ENCODE measurements at places on chromosomes 11 and 22.
A peak's percentile ranks its signal among the peaks of the same experiment; 100 is the strongest.

- DNase-seq = no peak
Observed at GRCh38 chr11:128530118-128531074, 57.0 kb downstream of the ETS1 start.

- no peak for DNase-seq
Observed at GRCh38 chr11:95299078-95299679, 68.2 kb upstream of the SESN3 start.

- no peak for DNase-seq
Observed at GRCh38 chr11:39641751-39642150, 1817.7 kb downstream of the LRRC4C start.

DNA sequence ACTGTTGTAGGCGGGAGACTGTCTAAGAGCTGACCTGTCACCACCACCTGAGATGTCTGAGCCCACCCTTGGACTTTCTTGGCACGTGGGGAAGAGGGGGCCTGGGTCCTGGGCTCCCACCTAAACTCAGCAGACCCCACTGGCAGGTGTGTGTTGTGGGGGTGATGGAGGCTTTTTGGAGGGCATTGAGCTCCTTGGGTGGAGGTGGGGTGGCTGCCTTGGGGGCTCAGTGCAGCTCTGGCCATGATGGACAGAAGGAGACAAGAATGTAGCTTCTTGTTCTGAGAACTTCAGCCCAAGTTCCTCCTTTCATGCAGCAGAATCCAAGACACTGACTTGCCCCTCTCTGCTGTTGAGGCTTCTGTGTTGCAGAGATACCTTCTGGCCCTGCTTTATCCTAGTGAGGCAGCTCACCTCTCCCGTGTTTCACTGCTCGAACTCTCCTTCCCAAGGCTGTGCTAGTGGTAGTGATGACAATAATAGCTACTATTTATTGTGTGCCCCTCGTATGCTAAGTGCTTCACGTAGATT lies 116.6 kb upstream of the OR4B1 start:
- no peak for DNase-seq

DNA sequence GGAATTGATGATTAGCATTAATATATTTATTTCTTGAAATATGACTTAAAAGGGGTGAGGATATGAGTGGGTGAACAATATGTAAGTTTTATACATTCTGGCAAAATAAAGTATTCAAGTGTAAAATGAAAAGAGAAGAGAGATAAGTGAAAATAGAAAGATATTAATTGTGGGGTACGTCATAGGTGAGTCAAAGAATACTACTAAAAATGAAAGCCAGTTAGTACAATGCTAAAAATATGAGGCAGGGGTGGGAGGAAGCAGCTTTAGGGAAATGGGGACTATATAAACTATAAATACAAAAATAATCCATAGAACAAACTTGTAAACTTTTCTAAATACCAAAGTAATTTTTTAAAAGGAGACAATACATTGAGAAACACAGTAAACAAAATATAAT lies 661.4 kb downstream of the CNTN5 start:
- DNase-seq = no peak

GRCh38 chr22:49238181-49239141 lies 589.2 kb downstream of the BRD1 start:
- DNase-seq = no peak

DNA sequence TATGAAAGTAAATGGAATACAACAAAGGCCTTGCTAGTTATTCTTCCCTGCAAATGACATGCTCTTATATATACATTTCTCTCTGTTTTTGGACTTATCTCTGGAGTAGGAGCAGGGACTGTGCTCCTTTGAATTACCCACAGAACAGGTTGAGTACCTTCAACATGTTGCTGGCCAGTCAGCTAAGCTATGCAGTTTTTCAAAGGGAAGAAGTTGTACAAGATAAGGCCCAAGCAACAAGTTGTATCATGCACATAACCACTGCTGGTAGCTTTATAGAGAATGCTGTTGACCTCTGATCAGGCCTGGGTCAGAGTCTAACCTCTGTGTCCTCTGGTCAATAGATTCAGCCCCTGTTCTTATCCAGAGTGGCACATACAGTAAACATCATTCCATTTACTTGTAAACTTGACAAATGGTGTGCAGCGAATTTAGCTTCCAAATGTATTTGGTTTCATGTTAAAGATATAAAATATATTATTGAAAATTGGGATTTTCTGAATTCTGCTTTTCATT lies 99.6 kb downstream of the C11orf87 start:
- no peak for DNase-seq

- no peak for DNase-seq
Observed at GRCh38 chr22:33219648-33220384, 161.6 kb upstream of the SYN3 start.

- no peak for DNase-seq
Observed at GRCh38 chr11:14350215-14350614, 8.8 kb downstream of the RRAS2 start.

- peak; percentile 7 for DNase-seq
Observed at GRCh38 chr11:128776069-128776423, 82.2 kb downstream of the FLI1 start.

DNA sequence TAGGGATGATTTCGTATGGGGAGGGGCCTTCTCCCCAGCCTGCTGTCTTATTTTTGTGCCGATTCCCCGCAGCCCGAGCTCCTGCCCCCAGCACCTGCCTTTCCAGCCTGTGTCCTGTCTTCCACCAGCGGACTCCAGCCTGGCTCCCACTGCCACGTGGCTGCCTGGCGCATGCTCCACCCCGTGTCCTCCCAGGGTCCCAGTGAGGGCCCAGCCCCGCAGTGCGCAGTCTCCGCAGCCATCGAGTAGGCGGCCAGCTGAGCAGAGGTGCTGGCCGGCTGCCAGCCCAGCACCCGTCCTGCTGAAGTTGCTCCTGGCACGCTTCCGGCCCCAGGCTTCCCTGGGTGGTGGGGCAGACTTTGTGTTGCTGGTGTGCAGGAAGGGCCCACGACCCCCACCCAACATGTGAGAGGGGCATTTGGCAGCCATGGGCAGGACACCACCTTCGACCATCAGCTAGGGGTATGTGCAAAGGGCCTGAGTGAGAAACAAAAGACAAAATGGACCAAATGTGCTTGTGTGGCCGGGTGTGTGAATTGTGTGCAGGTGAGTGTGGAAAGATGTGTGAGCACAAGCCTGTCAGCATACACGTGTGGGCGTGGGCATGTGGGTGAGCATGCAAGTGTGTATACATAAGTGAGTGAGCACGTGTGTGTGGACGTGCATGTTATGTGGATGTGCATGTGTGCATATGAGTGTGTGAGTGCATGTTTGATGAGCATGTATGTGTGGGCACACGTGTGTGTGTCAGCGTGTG lies 55.9 kb downstream of the RTN4R start:
- DNase-seq = no peak

DNA sequence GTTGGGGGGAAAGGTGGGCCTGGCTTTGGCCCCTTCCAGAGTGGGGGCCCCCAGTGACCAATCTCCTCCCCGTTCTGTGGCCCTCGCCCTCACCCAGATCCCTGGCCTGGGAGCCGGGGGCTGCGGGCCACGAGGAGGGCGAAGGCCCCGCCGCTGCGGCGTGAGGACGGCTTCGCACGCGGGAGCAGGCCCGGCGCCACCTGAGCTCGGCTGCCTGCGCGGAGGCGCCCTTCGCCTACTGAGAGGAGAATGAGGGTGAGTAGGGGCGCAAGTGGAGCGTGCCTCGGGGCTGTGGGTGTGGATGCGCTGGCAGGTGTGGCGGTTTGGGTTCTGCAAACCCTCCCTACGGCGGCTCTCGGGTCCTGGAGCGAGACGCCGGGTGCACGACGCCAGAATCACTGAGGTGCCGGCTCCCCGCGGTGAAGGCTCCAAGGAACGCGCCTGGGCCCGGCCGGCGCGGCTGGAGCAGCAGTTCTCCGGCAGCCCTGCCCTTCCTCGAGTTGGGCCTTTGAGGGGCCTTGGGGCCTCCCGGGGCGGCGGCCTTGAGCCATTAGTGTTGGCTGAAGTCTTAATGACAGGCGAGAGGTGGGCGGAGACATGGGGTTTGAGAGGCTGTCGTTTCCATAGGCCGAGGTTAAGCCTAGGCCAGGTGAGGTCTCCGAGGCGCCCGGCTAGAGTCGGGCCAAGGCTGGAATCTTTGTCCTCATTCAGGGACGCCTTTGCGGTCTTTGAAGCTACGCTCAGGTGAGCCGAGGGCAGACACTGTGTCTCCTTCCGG lies 65.3 kb downstream of the CTTN start:
- no peak for DNase-seq

- no peak for DNase-seq
Observed at GRCh38 chr11:43997022-43997660, 50.6 kb upstream of the ACCSL start.

- no peak for DNase-seq
Observed at GRCh38 chr11:124085997-124086846, 29.0 kb upstream of the VWA5A start.

GRCh38 chr11:59273373-59273841 lies 60.7 kb upstream of the MPEG1 start:
- no peak for DNase-seq

GRCh38 chr11:127199306-127199801 lies 198.8 kb upstream of the KIRREL3 start:
- DNase-seq = no peak

- no peak for DNase-seq
Observed at GRCh38 chr11:80462211-80462610, 1021.4 kb upstream of the TENM4 start.

DNA sequence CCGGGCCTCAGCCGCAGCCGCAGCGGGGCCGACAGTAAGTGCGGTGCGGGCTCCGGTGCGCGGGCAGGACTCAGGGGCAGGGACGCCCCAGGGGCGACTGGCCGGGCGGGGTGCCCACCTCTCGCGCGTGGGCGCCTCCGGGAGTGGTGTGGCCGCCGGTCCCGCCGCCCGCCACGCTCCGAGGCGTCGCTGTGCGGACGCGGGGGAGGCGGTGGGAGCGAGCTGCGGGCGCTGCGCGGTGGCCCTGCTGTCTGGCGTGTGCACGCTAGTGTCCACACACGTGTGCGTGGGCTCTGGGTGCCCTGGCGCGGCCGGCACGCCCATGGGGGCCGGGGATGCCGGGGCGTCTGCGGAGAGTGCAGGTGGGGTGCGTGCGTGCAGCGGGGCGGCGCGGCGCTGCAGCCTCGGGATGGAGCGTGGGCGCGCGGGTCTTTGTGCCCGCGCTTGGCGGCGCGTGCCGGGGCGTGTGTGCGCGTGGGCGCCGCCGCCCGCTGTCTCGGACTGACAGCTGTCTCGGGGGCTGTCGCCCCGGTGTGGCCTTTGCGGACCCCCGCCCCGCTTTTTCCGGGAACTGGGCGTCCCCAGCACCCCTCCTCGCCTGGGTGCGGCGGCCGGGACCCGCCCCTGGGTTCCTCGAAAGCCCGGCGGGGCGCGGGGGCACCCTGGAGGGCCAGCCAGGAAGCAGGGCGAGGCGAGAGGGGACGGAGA lies 804 bp downstream of the KCNK4 start:
- no peak for DNase-seq

- no peak for DNase-seq
Observed at GRCh38 chr11:66701432-66702240, 23.9 kb upstream of the RBM4B start.

DNA sequence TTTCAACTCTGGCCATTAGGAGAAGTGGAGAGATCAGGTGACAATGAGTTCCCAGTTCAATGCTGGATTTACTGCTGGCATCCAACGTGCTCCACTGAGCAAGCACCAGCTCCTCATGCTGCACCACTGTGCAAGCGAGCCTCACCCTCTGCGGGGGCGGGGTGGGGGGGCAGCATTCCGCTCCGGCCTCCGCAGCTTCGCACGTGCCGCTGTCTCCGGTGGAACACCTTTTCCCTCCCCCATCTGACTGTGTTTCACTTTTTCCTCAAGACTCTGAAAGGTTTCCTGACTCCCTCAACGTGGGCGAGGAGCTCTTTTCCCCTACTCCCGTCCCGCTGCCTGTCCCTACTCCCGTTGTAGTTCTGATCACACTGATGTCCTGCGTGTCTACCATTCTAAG lies 835 bp upstream of the RHOD start:
- DNase-seq = no peak

GRCh38 chr22:46008836-46009596 lies 32.1 kb upstream of the WNT7B start:
- no peak for DNase-seq

DNA sequence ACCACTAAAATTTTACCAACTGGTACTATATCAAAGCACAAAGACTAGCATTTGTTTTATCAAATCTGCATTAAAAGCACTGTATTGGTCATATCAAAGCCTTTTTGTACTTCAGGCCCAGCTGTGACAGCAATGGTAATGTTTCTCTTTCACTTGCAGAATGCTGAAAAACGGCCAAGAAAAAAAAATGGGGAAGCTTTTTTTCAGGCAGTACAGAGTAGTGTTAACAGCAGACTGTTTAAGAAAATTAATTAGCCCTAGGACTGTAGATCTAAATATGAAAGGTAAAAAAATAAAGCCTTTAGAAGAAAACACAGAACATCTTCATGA lies 33.3 kb downstream of the DENND5A start:
- DNase-seq = no peak

- no peak for DNase-seq
Observed at GRCh38 chr11:82906236-82906635, 4.7 kb downstream of the DDIAS start.

DNA sequence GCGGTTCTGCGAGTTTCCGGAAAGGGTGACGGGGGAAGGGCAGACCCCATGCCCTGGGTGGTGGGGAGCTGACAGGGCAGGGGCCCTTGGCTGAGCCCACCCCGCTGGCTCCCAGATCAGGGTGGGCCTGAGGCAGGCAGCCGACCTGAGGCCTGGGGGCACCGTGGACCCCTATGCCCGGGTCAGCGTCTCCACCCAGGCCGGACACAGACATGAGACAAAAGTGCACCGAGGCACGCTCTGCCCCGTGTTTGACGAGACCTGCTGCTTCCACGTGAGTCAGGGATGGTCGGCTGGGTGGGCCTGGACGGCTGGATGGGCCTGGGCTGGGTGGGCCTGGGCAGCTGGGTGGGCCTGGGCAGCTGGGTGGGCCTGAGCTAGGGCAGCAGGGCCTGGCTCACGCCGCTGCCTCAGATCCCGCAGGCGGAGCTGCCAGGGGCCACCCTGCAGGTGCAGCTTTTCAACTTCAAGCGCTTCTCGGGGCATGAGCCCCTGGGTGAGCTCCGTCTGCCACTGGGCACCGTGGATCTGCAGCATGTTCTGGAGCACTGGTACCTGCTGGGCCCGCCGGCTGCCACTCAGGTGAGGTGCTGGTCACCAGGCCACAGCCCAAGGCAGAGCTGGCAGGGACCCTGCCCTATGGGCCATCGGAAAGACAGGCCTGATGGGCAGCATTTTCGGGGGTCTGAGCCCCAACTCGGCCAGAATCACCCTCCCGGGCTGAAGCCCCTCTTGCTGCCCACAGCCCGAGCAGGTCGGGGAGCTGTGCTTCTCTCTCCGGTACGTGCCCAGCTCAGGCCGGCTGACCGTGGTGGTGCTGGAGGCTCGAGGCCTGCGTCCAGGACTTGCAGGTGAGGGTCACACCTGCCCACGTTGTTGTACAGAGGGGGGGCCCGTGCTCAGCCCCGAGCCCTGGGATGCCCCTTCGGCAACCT lies 1.5 kb downstream of the SYT8 start:
- no peak for DNase-seq

GRCh38 chr11:441418-442274 lies at the start of gene ANO9:
Gene ANO9 (minus strand): TSS chr11:442011. CDS start chr11:441926, 85 bp downstream.
- peak; percentile 51 for DNase-seq

- no peak for DNase-seq
Observed at GRCh38 chr22:35739931-35740380, 22.3 kb downstream of the APOL5 start.

GRCh38 chr22:17774926-17775685 lies 837 bp upstream of the BID start:
- DNase-seq = no peak

GRCh38 chr11:115129473-115130289 lies 374.5 kb downstream of the CADM1 start:
- DNase-seq = no peak

GRCh38 chr11:68454767-68455166 lies 5.8 kb upstream of the PPP6R3 start:
- DNase-seq = no peak

- no peak for DNase-seq
Observed at GRCh38 chr11:66580803-66581202, 12.1 kb downstream of the CCDC87 start.
